ENCODE measurements at places on chromosomes 5 and 9.

DNA sequence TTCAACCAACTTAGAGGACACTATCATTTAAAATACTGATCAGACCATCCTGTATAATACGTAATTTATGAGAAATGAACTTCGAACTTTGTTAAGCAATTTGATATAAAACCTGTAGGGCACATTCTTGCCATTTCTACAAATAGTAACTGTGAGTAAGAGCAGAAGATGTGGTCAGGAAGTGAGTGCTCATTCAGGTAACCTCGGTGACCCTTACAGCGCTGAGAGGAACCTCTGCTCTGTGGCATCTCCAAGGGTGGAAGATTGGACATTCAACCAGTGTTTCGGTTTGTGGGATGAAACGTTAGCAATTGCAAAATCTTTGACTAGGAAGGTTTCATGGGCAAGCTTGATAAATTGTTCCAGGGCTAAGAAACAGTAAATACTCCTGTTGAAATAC is 194.8 kb upstream of the IRX2 start:
- no peak for DNase-seq

- DNase-seq, result no peak
These were observed 179.0 kb downstream of the MAN2A1 start for GRCh38 chr5:109868737-109869136.

GRCh38 chr9:87787735-87788134 is 61.8 kb downstream of the CTSL start:
- no peak for DNase-seq

DNA sequence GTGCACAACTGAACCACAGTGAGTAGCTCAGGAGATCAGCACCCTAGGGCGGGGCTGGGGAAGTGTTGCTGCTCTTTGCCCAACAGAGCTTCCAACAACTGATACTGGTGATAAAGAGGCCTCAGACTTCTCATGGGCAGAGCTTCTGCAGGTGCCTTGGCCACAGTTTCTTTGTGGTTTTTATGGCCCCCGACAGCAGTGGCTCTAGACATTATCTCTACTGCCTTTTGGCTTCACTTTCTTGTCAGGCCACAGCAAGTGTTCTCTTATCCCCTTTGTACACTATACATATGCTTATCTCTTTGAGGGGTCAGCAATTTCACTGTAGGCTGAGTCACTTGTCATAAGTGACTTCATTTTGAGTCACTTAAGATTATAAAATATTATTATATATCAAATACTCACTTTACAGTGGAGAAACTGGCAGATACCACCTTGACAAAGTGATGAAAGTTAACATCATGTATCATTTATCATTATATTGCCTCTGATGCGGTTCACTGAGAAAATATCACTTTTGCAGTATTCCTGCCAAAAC is 90.9 kb upstream of the COX7C start:
- DNase-seq, result no peak

GRCh38 chr9:114061292-114061691 is 16.8 kb downstream of the AMBP start:
- DNase-seq, result no peak

GRCh38 chr5:18068826-18069225 is 434.6 kb downstream of the TAF11L14 start:
- no peak for DNase-seq

DNA sequence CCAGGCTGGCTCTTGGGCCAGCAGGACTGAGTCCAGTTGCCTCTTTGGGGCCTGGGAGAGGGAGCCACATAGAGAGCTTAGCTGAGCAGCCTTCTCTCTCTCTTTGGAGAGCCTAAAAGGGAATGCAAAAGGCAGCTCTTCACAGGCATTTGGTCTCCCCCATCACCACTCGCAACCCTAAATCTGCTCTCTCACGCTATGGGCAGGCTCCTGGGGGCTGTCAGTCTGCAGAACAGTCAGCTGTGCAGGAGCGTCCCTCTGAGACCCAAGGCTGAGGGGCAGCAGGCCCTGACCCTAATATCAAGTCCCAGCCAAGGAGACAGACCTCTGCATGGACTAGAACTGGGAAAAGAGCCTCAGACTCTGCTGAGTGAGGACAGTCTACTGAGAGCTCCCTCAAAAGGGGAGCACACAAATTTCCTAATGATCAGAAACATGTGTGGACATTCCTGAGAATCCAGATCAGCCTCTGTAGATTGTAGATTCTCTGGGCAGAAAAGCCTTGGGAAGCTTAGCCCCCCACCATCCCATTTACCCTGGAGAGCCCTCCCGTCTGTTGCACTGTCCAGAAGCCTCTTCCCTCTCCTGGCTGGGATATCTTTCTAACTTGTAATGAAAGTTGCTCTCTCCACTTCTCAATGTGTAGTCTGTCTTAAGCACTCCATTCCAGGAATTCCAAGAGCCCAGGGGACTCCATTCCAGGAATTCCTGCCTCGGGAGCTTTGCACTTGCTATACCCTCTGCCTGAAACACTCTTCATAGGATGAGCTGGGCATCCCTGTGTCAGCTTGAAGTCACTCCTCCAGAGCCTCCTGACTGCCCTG is 79.4 kb downstream of the FAM114A2 start:
- DNase-seq, result no peak

- DNase-seq, result no peak
These were observed 131.6 kb upstream of the TAS2R1 start for GRCh38 chr5:9761706-9762105.

DNA sequence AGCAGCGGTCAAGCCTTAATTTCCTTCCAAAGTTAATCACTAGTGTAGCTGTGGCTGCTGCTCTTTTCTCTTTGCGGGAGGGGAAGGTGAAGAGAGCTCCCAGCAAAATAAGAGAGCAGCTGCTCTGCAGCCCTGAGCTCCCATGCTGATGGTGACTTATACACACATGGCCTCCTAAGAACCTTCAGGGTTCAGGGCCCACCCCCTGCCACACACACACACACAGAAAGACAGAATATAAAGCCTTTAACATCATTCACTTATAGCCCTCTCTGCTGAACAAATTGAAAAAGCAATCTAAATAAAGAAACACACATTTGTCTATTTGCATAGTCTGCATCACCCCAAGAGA is 43.6 kb downstream of the GAS1 start:
- DNase-seq, result no peak

All from stimulated activated CD4-positive, alpha-beta T cell treated with anti-CD3 and anti-CD28 coated beads, TNF-alpha, amount 100 ng/mL, for 24 hours (primary cell).